Renal cortex interstitium (tissue), 15 donors: ENCODE measurements at places on chromosomes 13 and 19. TPM values are rescaled to one million over a fixed set of nuclear protein-coding genes. Genes with fewer than 3 reads are reported as not detected.

Gene WASF3
- 59.8 TPM for polyA plus RNA-seq

Gene APOE
- polyA plus RNA-seq = 280 TPM

Gene URI1
- polyA plus RNA-seq = 114 TPM

Gene RGL3
- 62.2 TPM for polyA plus RNA-seq

Gene SUCLA2
- 77.9 TPM for polyA plus RNA-seq

Gene NLRP13
- not detected for polyA plus RNA-seq

Gene COL4A1
- polyA plus RNA-seq = 563 TPM

Gene URAD
- polyA plus RNA-seq = not detected

Gene ERICH6B
- polyA plus RNA-seq = 1.1 TPM

GRCh38 chr13:51331354-51331861 is 8.1 kb upstream of the SERPINE3 start:
- no peak for DNase-seq

DNA sequence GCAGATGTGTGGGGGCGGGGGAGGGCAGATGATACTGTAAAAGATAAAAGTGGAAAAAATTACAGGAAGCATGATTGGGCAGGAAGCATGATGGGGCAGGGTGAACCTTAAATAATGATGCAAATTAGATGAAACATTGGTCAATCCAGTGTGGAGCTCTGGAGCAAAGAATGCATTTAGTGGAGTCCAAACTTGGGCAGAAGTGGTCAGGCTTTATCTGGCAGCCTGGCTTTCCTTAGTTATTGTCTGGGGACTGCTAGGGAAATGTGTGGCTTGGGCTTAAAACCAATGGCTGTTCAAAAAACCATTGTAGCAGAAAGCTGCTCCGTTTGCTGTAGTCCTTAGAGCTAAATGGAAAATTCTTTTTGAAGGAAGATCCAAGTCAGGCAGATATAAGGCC is 1077.3 kb upstream of the MIR17HG start:
- DNase-seq = no peak

GRCh38 chr13:97938706-97939475 is 14.6 kb upstream of the IPO5 start:
- no peak for DNase-seq

GRCh38 chr13:84865783-84866221 is 933.4 kb downstream of the SLITRK6 start:
- DNase-seq = peak; percentile 17

GRCh38 chr13:109366525-109366924 is 419.9 kb downstream of the IRS2 start:
- no peak for DNase-seq

DNA sequence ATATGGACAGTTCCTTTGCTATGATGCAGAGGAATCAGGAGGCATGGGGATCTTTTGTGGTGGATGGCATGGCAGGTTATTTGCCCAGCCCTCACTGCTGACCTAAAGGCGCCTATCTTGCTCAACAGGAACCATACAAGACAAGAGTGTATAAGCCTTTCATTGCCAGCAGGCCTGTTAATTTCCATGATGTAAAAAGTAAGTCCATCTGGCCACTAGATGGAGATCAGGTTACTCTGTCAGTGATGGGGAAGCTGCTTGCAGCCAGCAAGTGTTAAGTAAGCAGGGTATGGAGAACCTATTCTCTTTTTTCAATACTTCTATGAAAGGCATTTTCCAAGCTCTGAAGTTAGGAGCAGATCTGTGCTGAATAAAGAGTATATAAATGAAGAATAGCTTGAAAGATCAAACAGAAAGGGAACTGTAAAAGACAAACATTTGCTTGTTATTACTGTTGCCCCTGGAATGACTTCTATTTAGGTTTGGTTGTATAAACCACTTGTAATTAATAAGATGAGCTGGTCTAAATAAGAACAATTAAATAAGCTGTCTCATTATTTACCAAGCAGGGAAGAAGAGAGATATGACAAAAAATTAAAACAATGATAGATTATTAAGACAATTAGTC is 210.9 kb downstream of the RGCC start:
- peak; percentile 83 for DNase-seq

GRCh38 chr13:82947191-82947621 is 935.1 kb downstream of the SLITRK1 start:
- peak; percentile 3 for DNase-seq

DNA sequence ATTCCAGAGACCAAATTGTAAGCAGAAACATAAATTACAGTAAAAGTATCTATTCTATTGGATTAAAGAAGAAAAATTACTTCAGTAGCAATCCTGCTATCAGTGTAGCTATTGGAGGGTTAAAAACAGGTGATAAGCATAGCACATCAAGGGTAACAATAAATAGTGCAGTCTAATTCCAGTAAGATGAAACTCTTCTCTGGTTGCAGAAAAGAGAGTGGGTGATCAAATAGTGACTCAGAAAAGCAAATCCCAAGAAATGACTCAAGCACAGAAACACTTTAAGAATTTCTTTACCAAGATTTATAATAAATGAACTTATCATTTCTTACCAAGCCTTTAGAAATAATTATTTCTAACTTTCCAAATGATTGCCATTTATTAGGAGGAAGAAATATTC is 135.7 kb downstream of the LMO7 start:
- no peak for DNase-seq

GRCh38 chr19:13537454-13537853 is 31.2 kb upstream of the CACNA1A start:
- DNase-seq = no peak

DNA sequence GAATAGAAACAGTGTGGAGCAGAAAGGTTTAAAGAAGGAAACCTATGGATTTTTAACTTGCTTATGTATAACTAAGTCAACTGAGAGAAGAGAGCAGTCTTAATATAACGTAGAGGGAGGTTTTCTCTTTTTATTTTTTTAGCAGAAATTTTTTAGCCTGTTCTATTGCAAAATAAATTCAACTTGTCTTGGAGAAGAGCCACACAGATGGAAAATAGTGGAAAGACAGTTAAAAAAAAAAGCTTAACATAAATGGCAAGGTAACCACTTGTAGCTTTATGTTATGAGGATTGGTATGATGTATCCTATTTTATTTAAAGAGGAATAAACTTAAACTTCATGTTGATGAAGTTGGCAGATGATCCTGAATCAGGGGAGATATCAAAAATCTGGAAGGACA is 312.4 kb downstream of the SHISA2 start:
- no peak for DNase-seq

DNA sequence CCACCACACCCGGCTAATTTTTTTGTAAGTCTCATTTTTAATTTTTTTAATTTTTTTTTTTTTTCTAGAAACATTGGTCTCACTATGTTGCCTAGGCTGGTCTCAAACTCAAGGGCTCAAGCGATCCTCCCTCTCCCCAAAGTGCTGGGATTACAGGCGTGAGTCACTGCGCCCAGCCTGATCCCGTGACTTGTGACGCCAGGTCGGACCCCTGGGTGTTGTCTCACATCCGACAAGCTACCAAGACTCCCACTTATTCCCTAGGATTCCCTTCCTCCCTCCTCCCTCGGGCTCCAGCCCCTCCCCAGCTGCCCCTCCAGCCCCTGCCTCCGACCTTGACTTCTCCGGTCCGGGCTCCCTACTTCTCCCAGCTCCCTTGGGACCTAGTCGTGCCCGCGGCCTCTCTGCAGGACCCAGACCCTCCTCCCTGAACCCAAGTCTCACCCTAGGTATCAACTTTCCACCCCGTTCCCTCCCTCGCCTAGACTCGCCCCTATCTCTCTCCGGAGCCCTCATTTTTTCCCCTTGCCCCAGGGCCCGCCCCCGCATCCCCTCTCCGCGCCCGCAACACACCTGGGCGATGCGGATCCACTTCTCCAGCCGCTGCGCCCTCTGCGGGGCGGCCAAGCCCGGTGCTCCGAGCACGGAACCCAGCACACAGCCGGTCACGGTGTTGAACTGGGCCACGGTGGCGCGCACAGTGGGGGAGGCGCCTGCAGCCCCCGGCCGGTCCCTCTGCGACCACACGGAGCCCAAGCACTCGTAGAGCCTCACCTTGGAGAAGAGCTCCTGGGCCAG is 13.1 kb downstream of the RGL3 start:
- no peak for DNase-seq

DNA sequence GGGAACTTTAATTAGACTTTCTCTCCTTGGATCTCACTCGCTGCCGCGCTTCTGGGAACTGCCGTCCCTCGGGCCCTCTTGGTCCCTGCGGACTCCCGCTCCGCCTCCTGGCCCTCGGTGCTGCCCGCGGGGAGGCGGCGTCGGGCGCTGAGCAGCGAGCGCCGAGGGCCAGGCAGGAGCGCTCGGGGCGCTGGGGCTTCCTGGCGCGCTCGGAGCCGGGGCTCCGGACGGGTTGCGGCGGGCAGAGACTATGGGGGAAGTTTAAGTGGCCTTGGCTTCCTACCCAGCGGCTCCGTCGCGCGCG is 704 bp downstream of the CHST8 start:
- no peak for DNase-seq

GRCh38 chr13:86788616-86789015 is 882.6 kb upstream of the SLITRK5 start:
- DNase-seq = no peak

DNA sequence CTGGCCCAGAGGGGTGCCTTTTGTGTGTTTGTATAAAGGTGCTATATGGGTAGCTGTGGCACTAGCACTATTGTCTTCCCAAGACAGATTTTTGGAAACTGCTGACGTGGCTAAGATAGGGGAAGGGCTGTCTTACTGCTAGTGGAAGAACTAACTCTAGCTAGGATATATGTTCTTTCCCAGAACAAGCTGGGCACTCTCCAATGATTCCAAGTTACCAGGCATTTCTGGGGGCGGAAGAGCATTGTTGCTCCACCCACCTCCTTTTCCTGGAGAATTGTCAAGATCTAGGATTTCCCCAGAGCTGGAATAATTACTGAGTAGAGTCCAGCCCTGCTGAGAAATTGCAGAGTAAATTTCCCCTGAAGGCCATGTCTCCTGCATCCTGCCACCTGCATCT is 408.3 kb downstream of the KLF5 start:
- DNase-seq = no peak

- no peak for DNase-seq
These were observed 13.3 kb upstream of the AKAP8L start for GRCh38 chr19:15432018-15432494.
